ENCODE measurements at places on chromosomes 6 and 20.

DNA sequence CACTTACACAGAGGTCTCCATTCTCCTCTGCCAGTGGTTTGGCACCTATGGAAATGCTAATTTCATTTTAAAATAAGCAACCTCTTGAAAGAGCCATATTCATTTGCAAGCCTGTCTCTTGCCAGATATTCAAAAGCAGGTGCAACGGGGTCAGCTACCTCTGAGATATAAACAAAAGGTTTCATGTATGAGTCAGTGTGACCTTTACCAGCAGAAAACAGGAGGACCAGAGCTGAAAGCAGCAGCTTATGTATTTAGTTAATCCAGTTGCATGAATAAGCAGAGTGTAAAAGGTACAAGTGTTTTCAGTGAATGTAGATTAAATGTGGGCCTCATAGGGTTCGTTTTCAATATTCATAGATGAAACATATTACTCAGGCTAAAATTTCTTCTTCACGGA lies 56.0 kb downstream of the TENT5A start:
- no peak for DNase-seq

DNA sequence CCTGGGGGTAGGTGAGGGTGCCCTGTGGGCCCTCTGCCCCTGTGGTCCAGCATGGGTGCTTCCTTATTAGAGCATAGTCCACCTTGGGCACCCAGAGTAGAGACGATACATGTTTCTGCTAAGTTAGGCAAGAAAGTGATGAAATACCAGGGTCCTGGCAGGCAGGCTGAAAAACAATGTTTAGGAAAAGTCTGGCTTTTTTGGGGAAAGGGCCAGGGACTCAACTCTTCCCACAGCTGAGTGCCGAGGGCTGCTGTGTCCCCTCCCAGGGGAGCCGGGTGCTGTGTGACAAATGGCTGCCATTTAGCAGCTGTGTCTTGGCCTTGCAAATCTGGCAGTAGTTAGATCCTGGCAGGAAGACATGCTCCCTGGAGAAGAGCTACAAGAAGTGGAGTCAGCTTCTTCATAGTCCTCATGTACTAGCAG lies 61.5 kb downstream of the RREB1 start:
- no peak for DNase-seq

DNA sequence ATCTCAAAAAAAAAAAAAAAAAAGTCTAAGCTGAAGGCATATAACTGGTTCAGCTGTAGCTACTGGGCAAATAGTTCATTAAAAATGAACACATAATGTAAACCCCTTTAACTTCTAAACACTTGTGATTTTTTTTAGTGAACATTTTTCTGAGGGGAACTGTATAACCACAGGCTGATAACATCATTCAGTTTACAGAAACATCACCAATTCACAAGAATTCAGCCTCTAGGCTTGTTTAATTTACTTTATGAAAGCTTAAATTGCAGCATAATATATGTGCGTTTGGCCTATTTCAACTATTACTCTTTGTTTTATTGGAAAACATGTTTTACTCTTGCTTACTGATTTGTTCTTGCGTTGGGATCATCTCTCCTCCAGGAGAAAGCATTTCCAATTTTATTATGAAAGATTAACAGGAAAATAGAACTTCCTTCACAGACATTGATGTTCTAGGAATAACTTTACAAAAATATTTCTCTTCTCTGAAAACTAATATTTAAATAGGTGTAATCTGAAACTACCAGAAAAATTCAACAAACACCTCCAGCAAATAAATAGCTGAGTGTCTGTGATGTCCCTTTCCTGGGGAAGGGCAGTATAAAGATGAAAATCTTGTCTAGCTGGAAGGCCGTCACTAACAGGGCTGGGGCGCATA lies 284.5 kb downstream of the UST start:
- DNase-seq: no peak

DNA sequence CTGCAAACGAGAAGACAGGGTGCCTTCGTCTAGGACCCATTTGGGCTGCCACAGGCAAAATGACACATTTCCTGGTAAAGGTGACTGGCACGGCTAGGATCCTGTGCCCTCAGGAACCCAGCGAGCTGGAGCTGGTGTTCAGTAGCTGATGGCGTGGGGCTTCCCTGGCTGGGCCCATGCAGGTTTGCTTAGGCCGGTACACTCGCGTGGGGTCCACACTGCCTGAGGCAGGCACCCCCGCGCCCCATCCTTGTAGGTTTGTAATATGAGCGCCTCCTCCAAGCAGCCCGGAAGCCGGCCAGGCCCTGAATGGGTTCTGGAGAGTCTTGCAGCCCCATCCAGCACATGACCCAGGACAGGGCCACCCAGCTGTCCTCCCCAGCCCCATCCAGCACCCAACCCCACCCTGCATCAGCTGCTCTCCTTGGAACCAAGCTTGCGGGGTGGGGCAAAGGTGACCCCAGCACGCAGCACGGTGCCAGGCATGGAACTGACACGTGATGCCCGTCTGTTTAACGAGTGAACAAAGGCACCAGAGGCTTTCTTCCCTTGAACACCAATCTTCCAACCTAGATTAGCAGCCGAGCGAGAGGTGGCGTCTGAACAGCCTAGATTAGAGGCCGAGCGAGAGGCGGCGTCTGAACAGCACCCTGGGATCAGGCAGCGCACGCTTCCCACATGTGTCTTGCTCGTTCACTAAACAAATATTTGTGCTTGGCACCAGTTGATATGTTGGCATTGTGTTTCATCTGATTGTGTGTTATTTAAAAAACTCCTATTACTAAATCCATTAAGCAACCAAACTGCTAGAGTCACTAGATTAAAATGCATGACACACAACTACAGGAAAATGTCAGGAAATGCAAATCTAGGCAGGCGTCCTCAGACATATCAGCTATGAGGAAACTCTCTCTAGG lies 112.1 kb downstream of the DLL1 start:
- no peak for DNase-seq

- no peak for DNase-seq
These were observed 159.4 kb upstream of the CITED2 start for GRCh38 chr6:139533573-139534471.

- DNase-seq: no peak
These were observed 36.6 kb downstream of the BCL2L1 start for GRCh38 chr20:31685853-31686643.

- no peak for DNase-seq
These were observed 11.5 kb upstream of the SSR1 start for GRCh38 chr6:7324520-7324919.

DNA sequence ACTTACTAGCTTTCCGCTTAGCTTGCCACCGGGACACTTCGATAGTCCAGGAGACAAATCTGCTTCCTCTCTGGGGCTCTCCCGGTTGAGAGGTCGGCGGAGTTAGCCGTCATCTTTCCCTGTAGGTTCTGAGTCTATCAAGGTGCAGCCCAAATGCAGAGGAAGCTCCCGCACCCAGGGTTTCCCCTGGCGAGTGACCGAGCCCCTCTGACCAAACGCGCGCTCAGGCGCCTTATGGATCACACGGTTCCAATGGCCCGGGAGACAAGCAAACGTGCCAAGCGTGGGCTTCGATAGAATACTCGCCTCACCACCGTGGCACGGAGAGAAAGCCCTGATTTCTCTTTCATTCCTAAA lies 15.8 kb upstream of the FOXC1 start:
- DNase-seq: no peak

DNA sequence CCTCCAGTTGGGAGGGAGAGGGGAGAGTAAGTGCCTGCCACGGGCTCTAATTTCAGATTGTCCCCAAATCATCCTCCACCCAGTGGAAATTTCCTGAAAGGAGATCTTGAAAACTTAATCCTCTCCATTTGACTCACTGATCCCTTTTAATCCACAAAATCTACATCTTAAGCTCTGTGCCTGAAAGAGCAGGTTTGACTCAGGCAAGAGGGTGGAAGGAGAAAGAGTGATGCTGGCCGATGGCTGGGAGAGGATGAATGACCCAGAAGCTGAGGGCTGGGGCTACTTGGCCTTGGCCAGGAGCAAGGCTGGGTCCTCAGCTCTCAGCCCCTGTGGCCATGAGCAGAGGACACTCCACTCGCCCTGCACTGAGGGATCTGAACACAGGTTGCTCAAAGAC lies 8.1 kb downstream of the BPIFA2 start:
- DNase-seq: no peak

DNA sequence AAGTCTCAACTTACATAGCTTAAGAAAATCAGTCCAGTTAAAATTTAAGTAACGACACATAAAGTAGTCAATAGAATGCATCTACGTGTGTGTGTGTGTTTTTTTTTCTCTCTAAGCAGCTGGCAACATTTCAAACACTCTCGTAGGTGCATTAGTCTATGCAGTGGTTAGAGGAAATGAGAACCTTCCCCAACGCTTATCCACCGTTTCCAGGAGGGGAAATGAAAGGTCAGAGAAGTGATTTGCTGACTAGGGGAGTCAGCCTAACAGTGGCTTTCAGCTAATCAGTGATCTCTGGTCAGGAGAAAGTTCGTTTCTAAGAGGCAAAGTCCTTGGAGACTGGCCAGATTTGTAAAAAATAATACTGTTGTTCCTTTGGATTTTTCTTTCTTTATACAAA lies 806.6 kb downstream of the C6orf118 start:
- no peak for DNase-seq

DNA sequence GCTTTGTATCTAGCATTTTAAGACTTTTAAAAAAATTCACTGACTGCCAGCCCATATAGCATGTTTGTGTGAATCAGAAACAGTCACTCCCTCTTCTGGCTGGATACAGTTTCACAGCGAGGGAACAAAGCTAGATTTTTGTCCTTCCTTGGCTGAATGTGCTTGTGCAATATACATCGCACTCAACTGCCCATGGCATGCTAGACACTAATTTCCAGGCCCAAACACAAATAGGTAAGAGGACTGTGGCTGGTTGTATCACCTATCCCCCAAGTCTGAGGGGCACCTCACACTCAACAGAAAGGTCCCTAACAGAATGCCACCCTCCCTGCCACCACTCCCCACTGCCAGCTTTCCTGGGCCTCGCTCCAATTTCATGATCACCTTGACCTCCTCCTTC lies 16.2 kb upstream of the BLCAP start:
- DNase-seq: no peak

GRCh38 chr20:62886709-62887058 lies 25.1 kb upstream of the TCFL5 start:
- DNase-seq: no peak

DNA sequence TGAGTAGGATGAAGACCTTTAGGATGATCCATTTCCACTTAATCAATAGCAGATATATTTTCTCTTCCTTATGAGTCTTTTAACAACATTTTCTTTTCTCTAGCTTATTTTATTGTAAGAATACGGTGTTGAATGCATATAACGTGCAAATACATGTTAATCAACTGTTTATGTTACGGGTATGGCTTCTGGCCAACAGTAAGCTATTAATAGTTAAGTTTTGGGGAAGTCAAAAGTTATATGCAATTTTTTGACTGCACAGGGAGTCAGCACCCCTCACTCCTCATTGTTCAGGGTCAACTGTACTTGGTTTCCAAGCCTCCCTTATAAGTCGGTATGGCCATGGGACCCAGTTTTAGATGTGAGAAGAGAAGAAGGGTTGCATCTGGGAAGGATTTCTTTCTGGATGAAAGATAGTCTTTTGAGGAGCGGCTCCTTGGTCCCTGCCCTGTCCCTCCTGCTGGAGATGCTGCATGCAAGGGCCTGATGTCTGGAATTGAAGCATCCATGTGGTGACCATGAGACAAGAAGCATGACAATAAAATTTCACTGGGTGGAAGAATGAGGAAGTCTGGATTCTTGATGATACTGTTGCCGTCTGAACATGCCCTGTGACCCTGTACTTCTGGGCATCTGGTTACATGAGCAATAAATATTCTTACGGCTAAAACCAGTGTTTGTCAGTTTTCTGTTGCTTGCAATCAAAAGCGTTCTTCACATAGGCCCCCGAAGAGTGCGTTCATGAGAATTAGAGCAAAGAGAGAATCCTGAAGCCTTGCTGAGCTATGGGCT lies 194.7 kb upstream of the PMEPA1 start:
- no peak for DNase-seq

GRCh38 chr20:36084897-36085613 lies 69.5 kb upstream of the EPB41L1 start:
- DNase-seq: no peak

- no peak for DNase-seq
These were observed 55.6 kb downstream of the PRR18 start for GRCh38 chr6:166252601-166253000.

DNA sequence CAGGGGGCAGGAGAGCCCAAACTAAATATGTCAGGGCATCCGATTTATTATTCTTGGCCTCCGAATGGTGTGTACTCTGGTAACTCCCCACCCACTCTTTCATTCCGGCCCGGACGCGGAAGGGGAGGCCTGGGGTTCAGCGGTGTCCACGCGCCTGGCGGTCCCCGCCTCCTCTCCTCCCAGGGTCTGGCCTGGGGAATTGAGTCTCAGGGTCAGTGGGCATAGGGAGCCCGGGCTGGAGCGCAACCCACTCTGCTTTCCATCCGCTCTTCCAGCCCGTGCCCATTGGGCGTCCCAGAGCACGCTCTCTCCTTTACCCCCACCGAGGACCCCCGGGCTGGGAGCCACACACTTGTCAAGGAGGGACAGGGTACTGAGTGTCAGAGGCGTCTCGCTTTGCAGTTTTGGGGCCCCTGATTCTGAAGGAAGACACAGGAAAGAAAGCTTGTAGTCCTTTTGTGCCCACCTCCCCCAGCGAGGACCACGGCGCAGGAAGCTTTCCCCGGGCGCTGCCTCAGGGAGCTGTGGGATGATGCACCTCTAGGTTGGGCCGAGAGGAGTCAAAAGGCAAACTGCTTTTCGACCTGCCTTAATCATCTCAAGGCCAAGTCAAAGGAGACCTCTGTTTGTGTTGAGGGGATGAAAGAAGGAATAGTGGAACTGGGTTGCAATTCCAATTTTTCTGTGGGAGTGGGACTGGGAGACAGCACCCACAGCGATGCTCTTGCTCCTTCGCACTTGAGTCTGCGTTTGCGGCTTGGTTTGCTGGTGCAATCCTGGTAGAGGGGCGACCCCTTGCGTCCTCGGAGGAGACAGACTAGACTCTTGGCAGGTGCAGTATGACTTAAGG lies 2.5 kb downstream of the RSPO3 start:
- peak; percentile 27 for DNase-seq

DNA sequence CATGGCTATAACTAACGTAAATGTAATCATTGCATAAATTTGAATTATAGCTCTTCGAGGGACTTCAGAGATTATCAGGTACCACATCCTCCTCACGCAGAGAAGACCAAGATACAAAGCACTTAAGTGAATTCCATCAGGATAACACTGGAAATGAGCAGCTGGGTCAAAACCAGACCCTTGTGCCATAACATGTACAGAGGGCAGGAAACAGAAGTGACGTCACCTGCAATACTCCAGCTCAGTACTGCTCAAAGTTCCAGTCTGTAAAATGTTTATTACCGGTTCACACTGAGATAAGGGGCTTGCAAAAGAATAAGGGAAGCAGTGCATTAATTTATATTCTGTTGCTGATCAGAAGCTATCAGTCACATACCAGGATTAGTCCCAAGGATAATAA lies 45.8 kb downstream of the RGS17 start:
- DNase-seq: no peak

GRCh38 chr6:124494956-124495664 lies 467.1 kb upstream of the RNF217 start:
- DNase-seq: no peak

GRCh38 chr20:63612276-63612931 lies 14.5 kb downstream of the GMEB2 start:
- DNase-seq: no peak

GRCh38 chr6:34001706-34002621 lies 143.9 kb downstream of the GRM4 start:
- no peak for DNase-seq
